Left renal cortex interstitium (tissue), 4 donors: ENCODE measurements at places on chromosomes 3 and 15. TPM values are rescaled to one million over a fixed set of nuclear protein-coding genes. Genes with fewer than 3 reads are reported as not detected.

Gene PAQR9
- 0.79 TPM for polyA plus RNA-seq

Gene SERPINI1
- 48.3 TPM for polyA plus RNA-seq

Gene GHSR
- not detected for polyA plus RNA-seq

Gene GOLGA8B
- polyA plus RNA-seq = 172 TPM

Gene KNL1
- 28.5 TPM for polyA plus RNA-seq
